Cerebellar cortex (tissue), 1 donor: ENCODE measurements at places on chromosomes 3 and 15.

- no peak for DNase-seq
Observed at GRCh38 chr3:195820186-195820585, 8.5 kb upstream of the MUC4 start.

- DNase-seq: no peak
Observed at GRCh38 chr3:139671107-139671506, 6.7 kb downstream of the NMNAT3 start.

DNA sequence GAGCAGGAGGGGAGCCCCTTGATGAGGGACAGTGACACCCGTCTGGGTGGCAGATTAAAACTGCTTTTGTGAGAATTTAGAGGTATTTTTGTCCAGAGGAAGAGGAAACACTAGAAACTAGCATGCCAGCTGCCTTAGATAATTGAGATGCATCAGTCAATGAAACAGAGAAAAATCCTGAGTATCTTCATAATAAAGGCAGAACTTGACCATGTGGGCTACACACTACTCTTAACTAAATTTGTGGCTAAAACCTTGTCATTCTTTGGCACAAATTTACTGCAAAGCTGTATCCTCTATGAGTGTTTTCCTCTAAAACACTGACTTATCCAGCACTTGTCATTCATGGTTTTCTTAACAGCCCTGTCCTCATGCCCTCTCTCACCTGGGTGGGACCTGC, 259.7 kb upstream of the TPM1 start:
- DNase-seq: no peak

- DNase-seq: no peak
Observed at GRCh38 chr15:52284164-52284563, 11.4 kb downstream of the MYO5C start.

DNA sequence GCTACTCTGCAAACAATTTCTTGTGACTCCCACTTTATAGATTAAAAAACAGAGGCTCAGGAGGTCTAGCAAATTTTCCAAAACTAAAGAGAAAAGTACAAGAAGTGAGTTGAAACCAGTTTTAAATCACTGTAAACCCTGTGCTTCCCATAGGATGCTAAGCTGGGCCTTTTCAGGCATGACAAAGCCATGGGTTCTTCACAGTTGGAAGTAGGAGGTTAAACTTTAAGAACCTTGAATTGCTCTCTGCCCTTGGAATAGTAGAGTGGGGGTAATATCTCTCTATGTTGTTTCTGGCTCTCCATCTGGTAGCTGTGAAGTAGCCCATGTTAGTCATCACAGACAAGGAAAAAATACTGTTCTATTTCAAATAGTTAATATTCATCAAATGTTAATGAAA, 193.6 kb upstream of the SATB1 start:
- no peak for DNase-seq

- DNase-seq: no peak
Observed at GRCh38 chr3:41888368-41889076, 73.4 kb downstream of the ULK4 start.

DNA sequence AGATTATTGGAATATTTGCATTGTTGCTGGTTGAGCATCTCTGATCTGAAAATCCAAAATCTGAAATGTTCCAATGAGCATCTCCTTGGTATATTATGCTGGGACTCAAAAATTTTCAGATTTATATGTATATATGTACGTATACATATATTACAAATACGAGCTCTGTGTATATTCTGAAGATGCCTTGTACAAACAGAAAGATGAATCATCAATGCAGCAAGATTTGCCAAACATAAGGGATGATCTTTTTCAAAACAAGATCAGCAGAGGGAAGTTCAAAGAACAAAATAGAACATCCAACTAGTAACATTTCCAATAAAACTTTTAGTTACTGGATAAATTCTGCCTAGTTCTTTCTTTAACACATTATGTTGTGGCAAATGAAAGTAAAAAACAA, 42.5 kb downstream of the HERC1 start:
- no peak for DNase-seq
